ENCODE measurements at places on chromosomes 7 and 10.

GRCh38 chr10:61931620-61932332 lies 30.3 kb downstream of the ARID5B start:
- no peak for DNase-seq

DNA sequence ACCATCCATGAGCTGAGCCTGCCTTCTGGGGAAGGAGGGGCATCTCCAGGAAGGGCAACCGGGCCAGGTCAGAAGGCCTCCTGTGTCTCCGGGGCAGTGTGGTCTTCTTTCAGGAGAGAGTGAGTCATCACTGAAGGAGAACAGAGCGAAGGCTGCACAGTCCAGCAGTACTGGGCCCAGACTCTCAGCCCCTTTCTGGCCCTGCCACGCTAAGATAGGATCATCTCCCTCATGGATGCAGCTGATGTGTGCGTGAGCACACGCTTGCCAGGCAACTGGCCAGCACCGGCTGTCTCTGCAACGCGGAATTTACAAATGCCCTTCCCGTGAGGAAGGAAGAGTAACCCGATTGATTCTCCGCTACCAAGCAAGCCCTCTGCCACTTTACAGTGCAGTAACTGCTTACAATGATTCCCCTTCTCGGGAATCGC lies 328.2 kb downstream of the TNS3 start:
- no peak for DNase-seq

DNA sequence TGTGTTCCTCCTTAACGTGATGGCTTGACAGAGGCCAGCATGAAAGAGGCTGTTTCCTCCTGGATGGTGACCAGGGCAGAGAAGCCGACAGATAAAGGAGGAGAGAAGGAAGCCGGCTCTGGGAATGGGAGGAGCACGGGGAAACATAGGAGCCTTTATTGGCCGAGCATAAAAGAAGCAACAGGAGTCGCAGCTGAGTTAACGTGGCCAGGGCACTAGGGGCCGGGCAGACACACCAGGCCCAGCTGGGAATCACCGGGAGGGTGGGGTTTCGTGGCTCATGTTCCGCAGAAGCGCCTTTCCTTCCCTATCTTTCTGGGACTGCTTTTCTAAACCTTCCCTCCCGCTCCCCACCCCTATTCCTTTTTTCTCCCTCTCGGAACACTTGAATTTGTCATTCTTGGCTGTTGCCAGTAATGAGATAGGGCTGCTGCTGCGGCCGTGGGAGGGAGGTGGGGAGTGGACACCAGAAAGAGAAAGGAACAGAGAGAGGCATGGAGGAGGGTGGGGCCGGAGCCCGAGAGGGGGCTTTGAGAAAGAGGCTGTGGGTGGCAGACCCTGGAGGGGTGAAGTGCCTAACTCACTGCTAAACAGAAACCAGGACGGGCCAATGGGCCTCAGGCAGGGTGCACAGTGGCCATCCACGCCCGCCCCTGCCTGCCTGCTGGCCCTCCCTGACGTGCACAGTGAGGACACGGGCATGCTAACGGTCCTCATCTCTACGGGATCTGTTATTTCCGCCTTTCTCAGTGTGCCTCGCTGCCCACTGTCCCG lies 65.2 kb downstream of the COL13A1 start:
- DNase-seq = no peak

DNA sequence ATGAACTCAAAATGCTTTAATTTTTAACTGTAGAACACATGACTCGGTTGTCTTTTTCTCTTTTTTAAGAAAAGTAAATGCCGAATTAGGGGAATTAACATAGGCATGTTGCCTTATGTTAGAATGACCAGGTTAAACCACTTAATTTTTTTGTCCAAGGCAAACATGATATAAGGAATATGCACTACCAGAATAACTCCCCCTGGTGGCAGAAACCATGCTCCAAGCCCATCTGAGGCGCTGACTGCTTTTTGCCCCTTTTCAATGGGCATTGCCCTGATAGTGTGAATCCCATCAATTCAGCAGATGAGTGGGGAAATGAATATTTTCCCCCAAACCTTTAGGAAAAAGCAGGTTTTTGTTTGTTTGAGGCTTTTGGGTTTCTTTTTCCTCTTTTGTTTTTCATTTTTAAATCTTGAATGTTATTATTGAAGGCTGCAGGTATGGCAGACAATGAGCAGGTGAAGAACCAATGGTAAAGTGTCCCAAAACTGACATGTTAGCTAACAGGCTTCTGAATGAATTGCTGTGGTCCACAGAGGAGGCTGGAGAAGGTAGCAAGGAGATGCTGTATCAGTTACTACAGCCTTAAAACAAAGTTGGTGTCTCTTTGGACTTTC lies 284.3 kb downstream of the SORCS3 start:
- DNase-seq = no peak

DNA sequence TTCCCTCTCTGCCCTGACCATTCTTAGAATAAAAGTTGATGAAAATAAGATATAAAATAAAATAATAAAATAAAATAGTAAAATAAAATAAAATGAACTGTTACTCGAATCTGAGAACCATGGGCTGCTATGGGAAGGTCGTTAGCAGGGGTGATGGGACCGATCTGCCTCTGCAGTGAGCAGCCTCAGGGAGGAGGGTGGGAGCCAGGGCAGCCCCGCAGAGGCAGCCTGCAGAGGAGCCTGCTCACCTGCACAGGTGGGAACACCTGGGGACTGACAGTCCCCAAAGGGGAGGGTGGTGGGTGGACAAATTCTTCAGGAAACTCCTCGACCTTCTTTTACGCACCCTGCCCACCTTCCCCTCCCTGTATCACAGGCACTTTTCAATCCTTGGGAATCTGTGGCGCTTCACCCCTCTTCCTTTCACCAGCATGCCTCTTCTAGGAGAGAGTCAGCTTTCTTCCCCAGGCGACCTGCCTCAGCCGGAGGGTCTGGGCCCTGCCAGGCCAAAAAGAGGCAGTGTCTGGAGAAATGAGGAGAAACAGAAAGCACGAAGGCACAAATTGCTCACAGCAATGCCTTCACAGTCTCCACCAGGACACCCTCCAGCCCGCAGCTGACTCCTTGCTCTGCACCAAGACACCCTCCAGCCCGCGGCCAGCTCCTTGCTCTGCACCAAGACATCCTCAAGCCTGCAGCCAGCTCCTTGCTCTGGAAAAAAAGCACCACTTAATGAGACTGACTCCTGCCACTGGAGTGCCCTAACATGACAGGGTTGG lies 368.4 kb upstream of the SHH start:
- no peak for DNase-seq

DNA sequence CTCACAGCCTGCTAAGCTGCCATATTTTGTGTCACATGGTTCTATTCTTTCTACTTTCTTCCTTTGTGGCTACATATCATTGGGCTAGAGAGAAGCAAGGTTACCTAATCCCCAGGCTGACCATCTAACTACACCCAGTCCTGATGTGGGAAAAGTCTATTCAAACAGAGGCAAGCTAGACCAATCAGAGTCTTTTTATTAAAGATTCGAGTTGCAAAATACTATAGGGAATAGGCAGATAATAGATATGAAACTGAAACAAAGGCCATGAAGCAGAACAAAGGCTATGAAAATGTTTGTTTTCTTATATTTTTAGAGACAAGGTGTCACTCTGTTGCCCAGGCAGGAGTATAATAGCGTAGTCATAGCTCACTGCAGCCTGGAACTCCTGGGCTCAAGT lies 36.7 kb downstream of the MTERF1 start:
- no peak for DNase-seq

DNA sequence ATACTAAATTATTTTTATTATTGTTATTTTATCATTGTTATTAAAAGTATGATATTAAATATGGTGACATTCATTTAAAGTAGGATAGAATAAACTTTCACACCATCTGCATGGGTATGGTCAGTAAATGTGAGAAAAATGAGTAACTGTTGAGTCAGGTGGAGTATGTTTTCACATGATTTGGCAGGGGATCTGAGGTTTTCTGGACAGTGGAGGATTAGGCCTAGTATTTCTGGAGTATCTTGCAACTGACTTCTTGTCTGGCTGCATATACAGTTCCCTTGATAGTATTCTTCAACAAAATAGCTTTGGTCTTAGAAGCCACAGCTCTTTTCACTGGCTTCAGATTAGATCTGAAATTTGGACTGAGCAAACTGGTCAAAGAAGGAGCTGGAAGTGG lies 54.5 kb downstream of the GBF1 start:
- no peak for DNase-seq

DNA sequence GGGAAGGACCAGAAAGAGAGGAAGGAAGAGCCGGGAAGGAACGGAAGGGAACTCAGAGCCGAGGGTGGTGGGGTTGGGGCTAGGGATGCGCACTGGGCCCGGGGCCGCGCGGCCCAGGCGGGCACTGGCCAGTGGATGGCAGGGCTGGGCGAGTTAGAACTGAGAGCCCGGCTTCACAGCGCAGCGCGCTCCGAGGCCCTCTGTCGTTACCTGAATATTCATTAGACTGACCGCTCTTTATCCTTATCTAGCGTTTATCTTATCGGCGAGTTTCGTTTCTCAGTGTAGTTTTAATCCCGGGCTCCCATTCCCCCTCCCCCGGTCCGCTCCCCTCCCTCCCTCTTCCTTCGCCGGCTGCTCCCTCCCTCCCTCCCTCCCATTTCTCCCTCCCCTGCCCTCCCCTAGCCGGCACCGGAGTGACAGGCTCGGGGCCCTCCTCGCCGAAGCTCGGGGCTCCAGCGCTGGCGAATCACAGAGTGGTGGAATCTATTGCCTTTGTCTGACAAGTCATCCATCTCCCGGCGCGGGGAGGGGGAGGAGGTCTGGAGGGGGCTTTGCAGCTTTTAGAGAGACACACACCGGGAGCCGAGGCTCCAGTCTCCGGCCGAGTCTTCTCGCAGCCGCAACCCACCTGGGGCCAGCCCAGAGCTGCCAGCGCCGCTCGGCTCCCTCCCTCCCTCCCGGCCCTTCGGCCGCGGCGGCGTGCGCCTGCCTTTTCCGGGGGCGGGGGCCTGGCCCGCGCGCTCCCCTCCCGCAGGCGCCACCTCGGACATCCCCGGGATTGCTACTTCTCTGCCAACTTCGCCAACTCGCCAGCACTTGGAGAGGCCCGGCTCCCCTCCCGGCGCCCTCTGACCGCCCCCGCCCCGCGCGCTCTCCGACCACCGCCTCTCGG lies at the start of gene PAX2:
Gene PAX2, plus strand, starts transcription at position 596 of the 895 bp plus-strand sequence. CDS start 679 bp downstream, outside the sequence.
- no peak for DNase-seq

GRCh38 chr10:54667136-54667535 lies 133.9 kb downstream of the PCDH15 start:
- DNase-seq = no peak

GRCh38 chr7:1692515-1693418 lies 22.7 kb downstream of the ELFN1 start:
- DNase-seq = no peak

- no peak for DNase-seq
Observed at GRCh38 chr10:80582286-80582960, 44.7 kb downstream of the SH2D4B start.

DNA sequence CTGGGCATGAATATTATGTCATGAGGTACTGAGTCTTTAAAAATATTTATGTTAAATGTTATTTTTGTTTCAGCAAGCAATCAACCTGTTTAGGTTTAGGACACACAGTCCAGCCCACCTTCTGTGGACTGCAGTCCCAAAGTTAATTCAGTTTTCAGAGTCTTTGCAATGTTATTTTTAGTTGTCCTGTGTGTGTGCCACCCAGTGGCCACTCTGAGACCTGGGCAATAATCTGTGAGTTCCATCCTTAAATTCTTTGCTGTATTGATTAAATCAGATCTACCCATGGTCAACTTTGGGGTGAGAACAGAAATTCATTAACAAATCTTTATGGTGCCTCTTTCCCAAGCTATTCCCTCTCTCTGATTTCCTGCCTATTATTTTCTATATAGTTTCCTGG lies 415.1 kb downstream of the CCSER2 start:
- no peak for DNase-seq

DNA sequence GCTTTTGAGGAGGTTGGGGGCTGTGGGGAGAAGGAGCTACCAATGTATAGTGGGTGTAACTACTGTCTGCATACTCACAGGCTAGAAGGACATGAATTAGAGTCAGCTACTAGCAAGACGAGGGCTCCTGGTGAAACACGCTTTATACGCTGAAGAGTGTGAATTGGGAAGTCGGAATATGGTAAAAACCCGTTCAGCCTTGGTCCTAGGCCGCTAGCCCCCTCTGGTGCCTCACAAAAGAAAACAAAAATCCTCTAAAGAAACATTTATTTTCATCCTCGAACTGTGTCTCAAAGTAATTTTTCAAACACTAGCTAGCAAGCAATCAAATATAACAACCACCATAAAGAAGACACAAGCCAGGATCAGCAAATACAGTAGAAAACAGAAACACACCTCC lies 338.1 kb upstream of the SEMA3C start:
- DNase-seq = no peak

DNA sequence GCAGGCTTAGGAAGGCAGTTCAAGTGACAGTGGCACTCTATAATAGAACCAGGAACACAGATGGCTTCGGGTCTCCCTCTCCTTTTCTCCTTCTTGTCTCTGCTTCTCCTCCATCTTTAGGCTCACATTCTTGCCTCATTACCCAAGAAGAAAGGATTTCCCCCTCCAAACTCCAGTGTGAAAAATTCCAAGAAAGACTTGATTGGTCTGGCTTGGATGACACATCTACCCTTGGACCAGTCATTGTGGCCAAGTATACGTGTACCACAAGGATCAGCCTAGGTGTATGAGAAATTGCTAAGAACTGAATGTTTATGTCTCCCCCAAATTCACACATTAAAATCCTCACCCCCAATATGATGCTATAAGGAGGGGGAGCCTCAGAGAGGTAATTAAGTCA lies 53.9 kb downstream of the PRTFDC1 start:
- DNase-seq = no peak

DNA sequence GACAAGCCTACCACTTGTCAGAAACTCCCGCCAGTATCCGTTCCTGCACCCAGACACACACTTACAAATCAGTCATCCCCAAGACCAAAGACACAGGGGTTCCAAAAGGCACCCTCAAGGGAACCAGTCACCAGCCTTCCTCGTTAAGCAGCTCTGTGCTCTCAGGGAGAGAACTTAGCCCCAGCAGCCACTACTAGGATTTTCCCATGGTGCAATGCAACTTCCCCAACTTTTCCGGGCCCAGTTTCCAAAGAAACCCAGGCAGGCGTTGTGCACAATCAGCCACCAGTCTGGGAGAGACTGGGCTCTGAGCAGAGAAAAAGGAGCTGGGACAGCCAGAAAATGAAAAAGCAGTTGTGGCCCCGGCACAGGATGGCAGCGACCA lies 1.2 kb downstream of the DLG5 start:
- no peak for DNase-seq

GRCh38 chr10:96524741-96525140 lies 11.0 kb upstream of the TLL2 start:
- DNase-seq = no peak

- DNase-seq = no peak
Observed at GRCh38 chr7:155231941-155232340, 65.7 kb upstream of the INSIG1 start.

- DNase-seq = no peak
Observed at GRCh38 chr10:58175990-58176900, 91.4 kb downstream of the IPMK start.

DNA sequence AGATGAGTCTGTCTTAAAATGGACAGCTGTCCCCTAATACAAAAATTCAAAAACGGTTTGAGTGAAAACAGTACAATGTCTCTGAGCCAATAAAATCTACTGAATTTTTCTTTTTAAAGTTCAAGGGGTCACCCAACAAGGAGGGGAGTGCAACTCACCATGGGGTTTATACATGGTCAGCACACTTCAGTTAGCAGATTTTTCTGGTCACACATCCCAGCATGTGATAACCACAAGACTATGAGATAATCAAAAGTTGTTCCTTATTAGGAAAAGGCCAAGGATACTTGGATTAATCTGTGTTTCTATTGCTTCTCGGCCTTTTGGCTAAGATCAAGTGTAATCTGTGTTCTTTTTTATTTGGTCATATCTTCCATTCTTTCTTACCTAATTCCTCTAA lies 31.6 kb downstream of the ABCB5 start:
- no peak for DNase-seq
